Stimulated activated CD8-positive, alpha-beta memory T cell treated with anti-CD3 and anti-CD28 coated beads, Interleukin-7, amount 100 ng/mL, for 1 hour (primary cell): ENCODE measurements at places on chromosomes 11 and 22.

DNA sequence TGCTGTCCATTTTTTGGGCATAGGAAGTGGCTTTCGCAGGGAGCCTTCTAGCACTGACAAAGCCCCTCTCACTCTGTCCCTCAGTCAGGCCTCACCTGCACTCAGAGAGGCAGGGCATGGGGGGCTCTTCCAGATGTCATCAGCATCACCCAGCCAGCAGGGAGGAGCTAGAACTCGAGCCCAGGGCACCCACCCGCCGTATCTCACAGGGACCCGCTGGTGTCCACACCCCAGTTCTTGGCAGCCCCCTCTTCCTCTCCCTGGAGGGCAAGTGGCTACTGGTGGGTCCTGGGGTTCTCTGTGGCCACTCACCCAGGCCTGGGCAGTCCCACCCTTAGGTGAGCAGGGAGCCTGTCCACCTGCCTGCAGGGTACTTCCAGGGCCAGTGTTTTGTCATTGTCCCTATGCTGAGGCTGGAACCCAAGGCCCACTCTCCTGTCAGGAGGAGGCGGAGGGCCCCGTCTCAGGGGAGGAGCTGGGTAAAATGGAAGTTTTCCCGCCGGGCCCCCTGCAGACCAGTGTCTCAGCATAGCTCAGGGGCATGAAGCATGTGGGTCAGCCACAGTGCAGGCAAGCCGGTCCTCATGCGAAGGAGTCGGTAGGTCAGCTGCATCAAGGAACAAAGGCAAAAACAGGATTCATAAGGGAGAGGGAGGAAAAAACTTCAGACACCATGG is 21.8 kb downstream of the MYO7A start:
- no peak for DNase-seq

- DNase-seq, result no peak
These were observed 9.0 kb upstream of the APOBEC3H start for GRCh38 chr22:39087881-39088684.

GRCh38 chr22:47221840-47222615 is 459.6 kb downstream of the TBC1D22A start:
- no peak for DNase-seq

DNA sequence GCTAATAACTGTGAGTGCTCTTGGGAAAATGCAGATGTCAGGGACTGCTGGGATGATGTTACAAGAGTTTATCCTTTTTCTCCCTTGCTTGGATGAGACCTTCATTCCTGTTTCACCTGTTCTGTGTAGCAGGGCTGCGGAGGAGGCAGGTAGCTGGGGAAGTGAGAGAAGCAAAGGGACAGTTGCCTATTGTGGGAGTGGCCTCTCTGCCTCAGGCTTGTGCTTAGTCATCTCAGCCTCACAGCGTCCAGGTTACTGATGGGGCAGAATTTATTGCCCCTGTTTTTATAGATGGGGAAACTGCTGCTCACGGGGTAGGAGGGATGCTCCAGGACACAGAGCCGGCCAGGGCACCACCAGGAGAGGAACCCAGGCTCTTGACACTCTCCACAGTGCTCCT is 1.7 kb downstream of the STX3 start:
- DNase-seq, result no peak

DNA sequence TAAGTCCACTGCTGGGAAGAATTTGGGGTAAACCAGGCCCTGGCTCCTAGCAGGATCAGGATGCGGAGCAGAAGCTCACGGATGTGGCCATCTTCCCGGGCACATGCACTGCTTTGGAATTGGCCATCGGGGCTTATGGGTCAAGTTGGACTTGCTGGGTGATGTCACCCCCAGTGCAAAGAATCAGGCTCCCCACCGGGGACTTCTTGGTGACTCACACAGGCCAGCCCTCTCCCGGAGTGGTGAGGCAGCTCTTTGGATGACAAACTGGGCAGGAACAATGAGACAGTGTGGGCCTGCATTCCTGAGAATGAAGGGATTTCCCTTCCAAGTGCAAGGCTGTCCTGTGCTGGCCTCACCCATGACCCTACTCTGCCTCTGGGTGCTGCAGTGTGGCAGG is 128.8 kb upstream of the ANO1 start:
- no peak for DNase-seq

GRCh38 chr11:110812086-110812733 is 100.0 kb upstream of the ARHGAP20 start:
- DNase-seq, result no peak

- DNase-seq, result no peak
These were observed 110.2 kb downstream of the TRIM29 start for GRCh38 chr11:120027546-120028180.
